ENCODE measurements at places on chromosomes 1 and 21.

- no peak for DNase-seq
Observed at GRCh38 chr1:206979379-206980043, 9.3 kb upstream of the FCAMR start.

DNA sequence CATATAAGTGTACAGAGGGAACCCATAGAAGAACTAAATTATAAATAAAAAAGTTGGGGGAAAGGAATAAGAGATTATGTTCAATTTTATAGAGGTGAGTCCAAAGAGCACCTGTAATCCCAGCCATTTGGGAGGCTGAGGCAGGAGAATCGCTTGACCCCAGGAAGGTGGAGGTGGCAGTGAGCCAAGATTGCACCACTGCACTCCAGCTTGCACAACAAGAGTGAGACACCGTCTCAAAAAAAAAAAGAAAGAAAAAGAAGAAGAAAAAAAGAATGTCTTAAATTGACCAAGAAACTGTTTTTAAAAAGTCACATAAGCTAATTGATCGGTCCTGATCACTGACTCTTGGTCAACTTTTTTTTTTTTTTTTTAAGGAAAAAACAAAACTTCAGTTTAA lies 19.1 kb upstream of the ATF3 start:
- no peak for DNase-seq

- DNase-seq: no peak
Observed at GRCh38 chr1:61436491-61437120, 288.3 kb downstream of the TM2D1 start.

DNA sequence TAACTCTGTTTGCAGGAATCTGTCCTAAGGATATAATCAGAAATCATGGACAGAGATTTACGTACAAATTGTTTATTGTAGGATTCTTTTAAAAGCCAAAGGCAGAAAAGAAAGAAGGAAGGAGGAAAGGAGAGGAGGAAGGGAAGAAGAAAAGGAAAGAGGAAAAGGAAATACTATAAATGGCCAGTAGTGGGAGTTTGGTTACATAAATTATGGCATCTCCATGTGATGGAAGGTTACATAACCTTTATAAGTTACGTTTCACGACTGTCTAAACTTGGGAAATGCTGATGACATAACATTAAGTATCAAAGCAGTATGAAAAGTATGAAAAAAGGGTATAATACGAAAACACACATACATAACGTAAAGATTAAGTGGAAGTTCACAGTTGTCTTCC lies 39.0 kb downstream of the SMYD2 start:
- no peak for DNase-seq

- DNase-seq: no peak
Observed at GRCh38 chr1:173395762-173396161, 81.4 kb upstream of the PRDX6 start.

- no peak for DNase-seq
Observed at GRCh38 chr1:47599777-47600176, 161.9 kb downstream of the FOXD2 start.

DNA sequence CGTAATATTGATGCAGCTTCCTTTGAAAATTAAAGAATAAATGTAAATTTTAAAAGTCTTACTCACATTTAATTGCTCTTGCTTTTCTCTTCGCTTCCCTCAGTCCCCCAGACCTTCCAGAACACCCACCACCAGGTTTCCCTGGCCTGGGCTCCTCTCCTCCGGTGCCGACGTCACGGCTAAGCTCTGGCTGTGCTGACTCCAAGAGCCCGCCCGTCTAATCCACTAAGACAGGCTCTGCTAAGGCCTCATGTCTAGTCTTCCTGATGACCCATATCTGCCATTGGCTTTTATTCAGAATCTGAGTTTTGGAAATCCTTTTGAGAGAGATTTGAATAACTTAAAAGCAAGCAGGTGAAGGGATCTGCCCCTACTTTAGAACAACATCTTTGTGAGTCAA lies 53.9 kb upstream of the NADK start:
- no peak for DNase-seq

- DNase-seq: no peak
Observed at GRCh38 chr1:26370591-26371382, 1.8 kb downstream of the ZNF683 start.

GRCh38 chr1:230823426-230823825 lies 44.9 kb downstream of the C1orf198 start:
- DNase-seq: no peak

- DNase-seq: no peak
Observed at GRCh38 chr1:89725011-89725370, 92.1 kb downstream of the LRRC8C start.

GRCh38 chr1:150688763-150689162 lies 8.2 kb downstream of the GOLPH3L start:
- no peak for DNase-seq

GRCh38 chr1:3170561-3171453 lies 101.8 kb downstream of the PRDM16 start:
- peak; percentile 29 for DNase-seq

- peak; percentile 34 for DNase-seq
Observed at GRCh38 chr21:35048706-35049617, at the start of gene RUNX1. Gene RUNX1, minus strand, starts transcription at chr21:35049302.

DNA sequence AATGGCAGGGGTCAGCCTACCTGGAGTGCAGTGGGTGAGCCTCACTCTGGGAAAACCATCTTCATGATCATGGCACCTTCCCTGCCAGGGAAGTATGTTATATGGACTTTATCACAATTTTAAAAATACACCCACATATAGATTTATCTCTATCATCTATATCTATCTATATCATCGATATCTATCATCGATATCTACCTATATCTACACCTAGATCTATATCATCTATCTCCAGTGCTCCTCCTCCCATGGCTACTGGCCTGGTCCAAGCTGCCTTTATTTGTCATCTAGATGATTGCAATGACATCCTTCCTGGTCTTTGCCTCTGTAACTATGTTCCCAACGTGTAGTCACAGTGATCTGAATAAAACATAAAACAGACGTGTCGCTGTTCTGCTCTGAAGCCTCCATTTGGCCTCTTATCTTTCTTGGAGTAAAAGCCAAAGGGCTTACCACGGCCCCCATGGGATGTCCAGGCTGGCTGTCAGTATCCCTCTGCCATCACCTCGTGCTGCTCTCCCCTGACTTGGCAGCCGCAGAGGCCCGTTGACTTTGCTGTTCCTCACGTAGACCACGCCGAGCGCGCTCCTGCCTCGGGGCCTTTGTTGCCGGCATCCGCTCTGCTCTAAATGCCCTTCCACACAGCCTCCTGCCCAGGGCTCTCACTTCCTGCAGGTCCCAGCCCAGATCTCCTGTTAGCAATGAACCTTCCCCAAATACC lies 20.6 kb upstream of the KIF26B start:
- DNase-seq: no peak

DNA sequence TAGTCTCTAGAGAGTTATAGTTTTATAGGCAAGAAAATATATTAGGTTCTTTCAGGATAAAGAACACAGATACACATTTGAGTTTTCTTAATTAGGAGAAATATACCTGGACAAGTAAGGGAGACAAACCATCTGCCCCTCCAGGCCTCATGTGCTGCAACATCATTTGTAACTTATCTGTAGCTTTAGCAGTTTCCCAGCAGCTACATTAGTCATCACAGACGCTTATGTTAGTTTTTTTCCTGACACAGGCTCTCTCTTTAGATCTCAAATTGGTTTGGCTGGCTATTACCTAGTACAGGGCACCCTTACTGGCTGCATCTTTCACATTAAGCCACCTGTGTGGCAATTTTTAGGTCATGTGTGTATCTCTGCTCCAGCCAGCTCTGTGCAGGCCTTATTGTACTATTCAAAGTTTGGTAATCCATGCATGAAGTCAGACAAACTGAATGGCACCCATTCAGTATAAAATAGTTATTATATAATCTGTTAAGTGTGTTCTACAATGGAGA lies 25.9 kb downstream of the GNPAT start:
- DNase-seq: no peak

DNA sequence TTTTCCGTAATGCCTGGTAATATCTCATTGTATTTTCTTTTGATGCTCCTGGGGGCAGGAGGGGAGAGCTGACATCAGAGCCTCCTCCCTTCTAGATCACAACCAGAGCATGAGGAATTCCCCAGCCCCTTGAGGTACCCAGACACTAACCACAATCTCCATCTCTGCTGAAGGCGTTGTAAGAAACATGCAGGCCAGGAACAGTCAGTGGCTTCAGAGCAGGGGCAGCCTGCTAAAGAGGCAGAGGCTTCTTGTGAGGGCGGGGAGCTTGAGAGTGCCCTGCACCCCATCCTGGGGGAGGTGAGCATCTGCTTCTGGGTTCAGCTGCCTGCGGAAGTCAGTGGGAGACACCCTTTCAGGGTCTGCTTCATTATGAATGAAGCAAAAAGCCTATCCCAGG lies 19.0 kb downstream of the MAPKAPK2 start:
- no peak for DNase-seq

DNA sequence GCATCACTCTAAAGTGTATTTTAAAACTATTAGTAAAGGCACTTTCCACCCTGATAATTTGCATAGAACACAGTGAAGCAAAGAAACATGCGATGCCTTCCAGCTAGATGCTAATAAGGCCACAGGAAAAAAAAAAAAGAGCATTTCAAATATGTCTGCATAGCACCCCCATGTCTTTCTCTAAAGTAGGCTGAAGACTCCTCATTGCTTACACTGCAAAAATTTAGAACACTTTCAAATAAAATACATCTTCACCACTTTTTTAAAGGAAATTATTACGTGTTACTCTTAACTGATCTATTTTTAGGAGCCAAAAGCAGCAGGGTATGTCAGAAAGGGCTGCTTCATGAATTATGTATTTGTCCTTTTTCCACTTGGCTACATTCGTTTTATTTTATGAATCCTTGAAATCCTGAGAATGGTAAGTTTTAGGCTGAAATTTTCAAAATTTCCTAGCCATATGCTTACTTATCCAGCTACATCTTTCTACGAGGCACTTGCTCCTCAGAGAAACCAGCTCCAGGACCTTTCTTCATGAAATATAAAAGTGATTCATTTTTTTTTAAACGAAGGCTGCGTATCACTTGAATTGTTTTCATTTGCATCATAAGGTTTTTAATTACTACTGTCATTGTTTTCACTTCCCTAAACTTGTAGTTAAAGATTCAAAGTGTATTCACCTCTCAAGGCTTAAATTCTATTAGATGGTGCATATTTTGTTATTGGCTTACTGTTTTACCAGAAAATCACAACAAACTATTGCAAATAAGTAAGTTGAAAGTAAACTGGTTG lies 513.0 kb downstream of the PTPRC start:
- no peak for DNase-seq

DNA sequence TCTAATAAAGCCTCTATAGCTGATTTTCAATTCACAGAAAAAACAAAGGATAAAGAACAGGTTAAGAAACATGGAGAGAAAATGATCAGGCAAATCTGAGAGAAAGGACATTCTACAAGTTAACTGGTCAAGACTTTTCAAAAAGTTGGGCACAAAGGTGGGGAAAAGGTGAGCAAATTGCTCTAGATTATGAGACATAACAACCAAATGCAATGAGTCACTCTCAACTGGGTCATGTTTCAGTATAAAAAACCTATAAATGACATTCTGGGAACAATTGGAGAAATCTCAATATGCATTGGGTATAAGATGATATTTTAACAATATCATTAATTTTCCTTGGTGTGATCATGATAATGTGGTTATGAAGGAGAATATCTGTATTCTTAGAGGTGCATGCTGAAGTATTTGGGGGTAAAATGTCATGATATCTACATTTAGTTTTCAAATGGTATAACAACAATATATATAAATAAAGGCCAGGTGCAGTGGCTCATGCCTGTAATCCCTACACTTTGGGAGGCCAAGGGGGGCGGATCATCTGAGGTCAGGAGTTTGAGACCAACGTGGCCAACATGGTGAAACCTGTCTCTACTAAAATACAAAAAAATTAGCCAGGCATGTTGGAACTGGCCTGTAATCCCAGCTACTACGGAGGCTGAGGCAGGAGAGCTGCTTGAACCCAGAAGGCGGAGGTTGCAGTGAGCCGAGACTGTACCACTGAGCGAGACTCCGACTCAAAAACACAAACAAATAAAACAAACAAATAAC lies 27.0 kb downstream of the ANKRD13C start:
- DNase-seq: no peak

Measured in gastrocnemius medialis (tissue), 4 donors.